Osteoblast (primary cell): ENCODE measurements at places on chromosomes 13 and 19.

DNA sequence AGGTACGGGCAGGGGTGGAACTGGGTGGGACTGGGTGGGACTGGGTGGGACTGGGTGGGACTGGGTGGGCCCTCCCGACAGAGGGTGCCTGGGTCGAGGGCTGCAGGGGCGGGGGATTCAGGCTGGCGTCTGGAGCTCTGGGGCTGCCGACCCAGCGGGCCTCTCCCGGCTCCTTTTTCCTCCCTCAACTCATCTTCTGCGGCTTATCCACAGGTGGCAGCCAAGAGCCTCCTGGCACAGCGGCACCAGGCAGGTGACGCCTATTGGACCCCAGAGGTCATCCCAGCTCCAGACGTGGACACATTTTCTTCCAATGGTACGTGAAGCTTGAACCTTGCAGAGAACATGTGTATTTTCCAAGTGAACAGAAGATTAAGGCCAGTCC, 533 bp downstream of the ZNF544 start:
- peaks cover 15% of the 10 kb centered on the region for H3K4me1 ChIP-seq
- DNase-seq = no peak
- H3K4me3 ChIP-seq = peak overlapping the region; percentile 89
- peak overlapping the region; percentile 66 for H3K27ac ChIP-seq

GRCh38 chr19:632579-633067, 714 bp downstream of the POLRMT start:
- peak overlapping the region; percentile 79 for H3K4me3 ChIP-seq
- peaks cover 16% of the 10 kb centered on the region for H3K4me1 ChIP-seq
- DNase-seq = no peak
- peaks cover 7% of the 10 kb centered on the region for H3K36me3 ChIP-seq
- H3K27ac ChIP-seq = peak overlapping the region; percentile 55

DNA sequence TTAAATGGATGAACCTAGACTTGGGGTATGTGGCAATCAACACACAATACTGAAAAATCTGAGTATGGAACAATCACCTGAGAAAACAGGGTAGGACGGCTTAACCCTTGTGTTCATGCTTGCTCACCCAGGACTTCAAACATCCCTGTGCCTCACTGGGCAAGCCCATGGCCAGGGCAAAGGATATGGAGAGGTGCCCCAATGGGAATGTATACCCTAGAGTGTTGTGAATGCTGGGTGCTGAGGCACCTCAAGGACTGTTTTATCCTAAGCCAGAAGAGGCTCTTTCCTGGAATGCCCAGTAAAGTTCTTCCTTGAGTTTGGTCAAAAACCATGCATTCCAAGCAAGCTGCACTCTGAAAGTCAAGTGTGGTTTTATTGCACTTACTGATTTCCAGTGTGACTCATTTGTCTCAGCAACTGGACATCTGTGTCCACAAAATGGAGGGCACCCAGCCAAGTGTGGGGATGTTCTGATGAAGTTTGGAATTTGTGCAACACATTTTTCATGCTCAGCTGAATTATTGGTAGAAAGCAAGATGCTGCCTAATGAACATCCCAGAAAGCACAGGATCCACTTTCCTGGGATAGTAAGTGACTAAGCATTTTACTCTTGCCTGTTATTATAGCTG, 531.3 kb downstream of the RFC3 start:
- peak; percentile 66 for DNase-seq
- peaks cover 13% of the 10 kb centered on the region for H3K4me1 ChIP-seq
- H3K27ac ChIP-seq = no peak overlapping the region
- no peak overlapping the region for H3K4me3 ChIP-seq
- H3K36me3 ChIP-seq = no peaks in the 10 kb centered on the region

DNA sequence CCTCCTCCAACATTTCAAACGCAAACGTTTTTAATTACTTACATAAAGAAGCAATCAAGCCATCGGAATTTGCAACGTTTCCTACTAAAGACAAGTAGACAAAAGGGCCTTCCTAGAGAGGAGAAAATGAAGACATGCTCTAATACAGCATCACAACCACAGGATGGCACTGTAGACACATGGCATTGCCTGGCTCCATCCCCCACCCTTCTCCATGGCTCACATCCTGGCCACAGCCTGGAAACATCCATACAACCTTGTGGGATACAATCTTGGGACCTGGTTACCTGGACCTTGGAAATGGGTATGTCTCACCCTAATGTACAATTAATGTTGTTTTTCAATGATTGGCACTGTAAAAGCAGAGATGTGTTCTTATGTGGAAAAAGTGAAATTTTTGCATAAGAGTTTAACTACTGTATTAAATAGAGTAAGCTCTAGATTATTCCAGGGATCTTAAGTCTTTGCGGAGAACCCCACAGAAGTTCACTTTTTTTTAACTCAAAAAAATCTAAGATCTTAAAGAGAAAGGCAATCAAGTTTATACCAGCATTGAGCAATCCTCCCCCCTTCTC, 21.5 kb downstream of the EBPL start:
- peaks cover 14% of the 10 kb centered on the region for H3K36me3 ChIP-seq
- DNase-seq = no peak
- no peak overlapping the region for H3K4me3 ChIP-seq
- H3K27ac ChIP-seq = peak overlapping the region; percentile 23
- H3K4me1 ChIP-seq = peaks cover 22% of the 10 kb centered on the region

- H3K27ac ChIP-seq = no peak overlapping the region
- H3K4me1 ChIP-seq = peaks cover 52% of the 10 kb centered on the region
Observed at GRCh38 chr19:16340654-16341053, 16.0 kb downstream of the KLF2 start.
